Progenitor cell of endocrine pancreas (in vitro differentiated cells): ENCODE measurements at places on chromosomes 3 and 15.

GRCh38 chr3:110995461-110996231 is 76.0 kb upstream of the NECTIN3 start:
- no peak for DNase-seq

GRCh38 chr3:36695769-36696137 is 68.6 kb downstream of the DCLK3 start:
- DNase-seq, result no peak

DNA sequence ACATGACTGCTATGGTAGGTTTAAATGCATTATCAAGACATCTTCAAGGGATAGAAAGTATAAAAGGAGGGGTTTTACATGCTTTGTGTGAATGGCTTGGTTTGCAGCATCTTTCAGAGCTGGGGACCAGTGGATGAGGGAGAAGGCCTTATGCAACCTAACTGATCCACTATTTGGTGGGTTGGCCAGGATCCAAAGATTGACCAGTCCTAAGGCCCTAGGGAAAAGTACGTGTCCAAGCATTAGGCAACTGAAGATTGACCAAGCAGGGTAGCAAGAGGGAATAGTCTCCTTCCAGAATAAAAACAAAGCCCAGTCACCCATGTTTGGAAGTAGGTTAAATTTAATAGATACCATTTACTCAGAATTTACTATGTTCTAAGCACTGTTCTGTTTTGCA is 509.3 kb downstream of the EPHB1 start:
- DNase-seq, result no peak

DNA sequence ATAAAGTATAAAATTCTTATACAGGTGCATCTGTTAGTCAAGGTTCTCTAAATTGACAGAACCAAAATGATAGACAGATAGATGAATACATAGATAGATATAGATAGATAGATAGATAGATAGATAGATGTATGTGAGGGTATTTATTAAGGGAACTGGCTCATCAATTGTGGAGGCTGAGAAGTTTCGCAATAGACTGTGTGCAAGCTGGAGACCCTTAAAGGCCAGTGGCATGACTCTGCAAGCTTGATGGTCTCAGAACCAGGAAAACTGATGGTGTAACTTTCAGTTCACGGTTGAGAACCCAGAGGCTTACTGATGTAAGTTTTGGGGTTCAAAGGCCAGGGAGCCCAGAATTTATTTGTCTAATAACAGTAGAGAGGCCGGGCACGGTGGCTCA is 1123.7 kb upstream of the CADM2 start:
- DNase-seq, result no peak

DNA sequence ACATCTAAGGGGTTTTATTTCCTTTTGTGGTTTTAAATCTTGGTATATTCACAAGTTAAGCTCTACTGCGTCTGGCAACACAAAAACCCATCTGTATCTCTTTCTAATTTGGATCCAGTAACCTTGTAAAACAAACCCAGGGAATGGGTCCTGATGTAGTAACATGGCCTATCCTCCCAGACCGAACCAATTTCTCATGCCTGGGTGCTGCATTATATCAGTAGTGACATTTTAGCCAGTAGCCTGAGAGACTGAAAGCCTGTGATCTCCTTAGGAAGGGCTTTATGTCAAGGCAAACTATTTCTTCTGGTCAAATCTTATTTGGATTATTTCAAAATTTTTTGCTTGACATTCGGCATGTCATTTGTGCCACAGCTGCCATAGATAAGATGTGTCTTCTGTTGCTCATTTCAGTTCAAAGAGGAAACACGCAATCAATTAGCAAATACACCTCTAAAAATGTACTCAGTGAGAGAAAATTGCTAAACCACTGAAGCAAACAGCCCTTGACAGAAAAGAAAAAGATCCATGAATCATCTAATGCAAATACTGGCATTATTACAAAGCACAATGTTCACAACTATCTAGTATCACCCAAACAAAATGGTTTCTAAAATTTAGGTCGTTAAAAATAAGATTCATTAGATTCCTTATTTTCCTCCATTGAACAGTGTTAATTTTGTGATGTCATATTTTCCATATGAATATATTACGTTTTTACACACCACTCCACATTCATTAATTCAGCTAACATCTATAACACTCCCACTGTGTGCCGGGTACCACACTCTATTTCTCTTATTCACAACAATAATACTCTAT is 4.0 kb downstream of the NPTN start:
- no peak for DNase-seq

DNA sequence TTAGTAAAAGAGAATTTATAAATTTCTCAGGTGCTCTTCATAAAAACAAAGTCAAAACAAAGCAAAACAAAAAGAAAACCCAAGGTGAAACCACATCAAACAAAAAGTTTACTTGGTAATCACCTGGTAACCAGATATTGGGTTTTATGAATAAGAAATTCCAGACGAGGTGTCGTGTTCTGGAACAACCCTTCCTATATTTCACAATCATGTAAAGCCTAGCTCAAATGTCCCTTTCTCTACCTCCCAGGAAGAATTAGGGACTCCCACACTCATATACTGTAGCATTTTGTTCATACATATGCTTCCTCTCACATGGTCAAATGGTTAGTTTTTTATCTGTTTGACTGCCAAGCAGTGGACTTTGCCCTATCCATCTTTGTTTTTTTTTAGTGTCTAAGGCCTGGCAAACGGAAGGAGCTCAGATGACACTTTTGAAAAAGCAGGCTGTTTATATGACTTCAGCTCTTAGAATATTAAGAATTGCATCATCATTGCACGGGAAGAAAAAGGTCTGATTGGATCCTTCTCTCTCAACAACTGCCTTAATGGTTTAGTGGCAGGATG is 326.7 kb upstream of the TBL1XR1 start:
- DNase-seq, result no peak

DNA sequence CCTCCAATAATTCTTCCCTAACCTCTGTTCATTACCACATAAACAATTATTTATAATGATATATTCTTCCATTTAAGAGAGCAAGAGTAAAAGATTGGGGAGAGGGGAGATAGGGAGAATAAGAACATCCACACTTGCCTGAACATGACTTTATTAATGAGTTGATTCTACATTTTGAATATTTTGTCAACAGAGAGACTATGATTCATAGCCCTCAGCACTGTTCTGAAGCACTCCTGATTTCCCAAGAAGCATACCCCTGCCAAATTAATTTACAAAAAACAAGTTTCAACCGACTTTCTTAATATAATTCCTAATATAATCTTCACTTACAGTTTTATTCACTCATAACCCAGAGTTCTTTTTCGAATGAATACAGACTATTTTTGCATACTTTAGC is 828.8 kb downstream of the ROBO2 start:
- DNase-seq, result no peak

- DNase-seq, result peak; percentile 38
These were observed 10.3 kb upstream of the KIF7 start for GRCh38 chr15:89665449-89666181.

GRCh38 chr3:114274929-114275328 is 18.9 kb upstream of the TIGIT start:
- DNase-seq, result no peak
